Fibroblast of lung (primary cell): ENCODE measurements at places on chromosomes 5 and 9. TPM values are rescaled to one million over a fixed set of nuclear protein-coding genes. Genes with fewer than 3 reads are reported as not detected.

TRIM41 gene
- 13.9 and 17.0 TPM in 2 replicates for total RNA-seq

- DNase-seq = no peak
Observed at GRCh38 chr5:67004730-67005350, 191.8 kb downstream of the CD180 start.

DNA sequence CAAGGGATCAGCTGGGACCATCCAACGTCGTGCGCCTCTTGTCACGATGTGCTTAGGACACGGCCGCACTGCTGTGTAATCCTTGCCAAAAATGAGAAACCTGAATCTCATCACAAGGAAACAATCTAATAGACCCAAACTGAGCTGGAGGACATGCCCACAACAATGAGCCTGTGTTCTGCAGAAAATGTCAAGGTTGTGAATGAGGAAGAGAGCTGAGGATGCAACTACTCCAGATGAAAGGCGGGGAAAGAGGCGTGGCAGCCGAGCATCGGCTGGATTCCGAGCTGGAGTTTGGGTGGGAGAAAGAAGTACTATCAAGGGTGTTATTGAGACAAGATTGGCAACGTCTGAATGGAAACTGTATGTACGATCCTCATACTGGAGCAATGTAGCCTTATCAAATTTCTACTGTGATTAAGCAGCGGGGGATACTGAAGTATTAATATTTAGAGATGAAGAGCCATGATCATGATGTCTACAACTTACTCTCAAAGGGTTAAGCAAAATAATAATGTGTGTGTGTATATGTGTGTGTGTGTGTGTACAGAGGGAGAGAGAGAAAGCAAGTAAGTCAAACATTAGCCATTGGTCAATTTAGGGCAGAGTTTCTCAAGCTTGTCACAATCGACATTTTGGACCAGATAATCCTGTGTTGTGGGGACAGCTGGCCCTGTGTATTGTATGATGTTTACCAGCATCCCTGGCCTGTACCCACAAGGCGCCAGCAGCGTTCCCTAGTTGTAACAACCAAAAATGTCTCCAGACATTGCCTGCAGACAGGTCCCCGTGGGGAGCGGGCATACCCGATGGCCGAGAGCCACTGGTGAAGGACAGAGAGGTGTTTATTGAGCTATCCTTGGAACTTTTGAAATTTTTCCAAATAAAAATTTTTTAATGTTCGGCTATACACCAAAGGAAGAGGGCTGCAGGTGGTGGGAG is 46.5 kb downstream of the DUSP1 start:
- DNase-seq = no peak

CRHBP gene
- total RNA-seq = under 0.01 and 0.17 TPM in 2 replicates

GRCh38 chr9:133421615-133422542 is at the start of gene ADAMTS13:
ADAMTS13 (plus strand) TSS chr9:133422367; CDS start chr9:133422444, 77 bp downstream.
- DNase-seq = no peak

EIF4E1B gene
- total RNA-seq = not detected in 2 replicates

DNA sequence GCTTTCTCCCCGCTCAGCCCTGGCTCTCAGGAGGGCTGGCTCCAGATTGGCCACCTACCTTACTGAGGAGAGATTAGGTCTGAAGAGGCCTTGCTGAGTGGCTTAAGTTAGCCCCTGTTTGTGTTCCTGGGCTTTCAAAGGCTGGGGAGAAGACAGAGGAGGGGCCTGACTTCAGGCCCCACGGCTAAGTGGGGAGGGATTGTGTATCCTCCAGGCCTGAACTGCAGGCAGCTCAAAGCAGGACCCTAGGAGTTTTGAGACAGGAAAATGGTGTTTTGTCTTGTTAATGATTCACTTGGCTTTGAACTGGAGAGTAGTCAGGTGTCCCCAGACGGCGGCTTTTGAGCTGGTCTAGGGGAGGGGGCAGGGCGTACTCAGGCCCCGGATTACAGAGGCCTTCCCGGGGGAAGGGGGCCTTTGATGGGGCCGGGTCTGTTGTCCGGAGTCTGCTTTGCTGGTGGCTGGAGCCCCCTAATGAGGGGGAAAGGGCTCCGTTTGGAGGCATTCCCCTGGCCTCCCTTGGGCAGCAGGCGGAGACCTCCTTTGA is 162.0 kb upstream of the SMIM23 start:
- DNase-seq = no peak

ANKRD34B gene
- not detected in 2 replicates for total RNA-seq

DNA sequence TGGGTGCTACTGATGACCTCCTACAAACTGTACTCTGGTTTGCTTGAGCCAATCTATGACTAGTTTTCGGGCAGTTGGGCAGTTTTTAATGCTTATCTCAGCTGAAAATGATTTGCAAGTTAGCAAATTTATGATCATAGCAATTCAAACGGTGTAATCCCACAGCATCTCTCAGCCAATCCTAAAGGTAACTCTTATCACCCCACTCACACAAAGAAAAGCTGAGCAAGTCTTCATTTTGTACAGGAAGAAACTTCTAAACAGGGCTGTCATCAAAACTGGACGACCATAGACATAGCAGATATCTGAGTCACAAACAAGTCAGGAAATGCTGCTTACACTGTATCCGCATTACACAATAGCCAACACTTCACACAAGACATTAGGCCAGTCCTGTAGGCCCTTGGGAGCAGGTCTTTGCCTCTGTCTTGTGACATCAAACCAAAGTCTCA is 2.6 kb upstream of the ENC1 start:
- peak; percentile 91 for DNase-seq

DNA sequence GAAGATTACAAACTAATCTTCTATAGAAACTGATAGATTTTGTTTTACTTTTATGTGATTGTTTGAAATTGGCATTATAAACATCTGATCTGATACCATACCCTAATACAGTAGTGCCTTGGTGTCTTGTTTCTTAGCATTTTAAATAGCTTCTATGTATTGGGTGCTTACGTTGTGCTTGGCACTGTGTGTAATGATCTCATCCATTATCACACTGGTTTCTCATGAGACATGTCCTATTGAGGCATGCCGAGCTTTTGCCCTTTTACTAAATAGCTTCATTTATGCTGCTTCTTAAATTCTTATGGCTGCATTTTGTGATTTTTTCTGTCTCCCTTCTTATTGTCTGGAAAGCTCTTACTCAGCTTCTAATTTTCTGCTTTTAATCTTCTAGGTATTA is 48.2 kb upstream of the TLR4 start:
- peak; percentile 50 for DNase-seq
